OCI-LY7 (cell line): ENCODE measurements at places on chromosomes 13 and 19. TPM values are rescaled to one million over a fixed set of nuclear protein-coding genes. Genes with fewer than 3 reads are reported as not detected.

GRCh38 chr19:34835631-34836351, 62.8 kb upstream of the ZNF599 start:
- DNase-seq: no peak

DNA sequence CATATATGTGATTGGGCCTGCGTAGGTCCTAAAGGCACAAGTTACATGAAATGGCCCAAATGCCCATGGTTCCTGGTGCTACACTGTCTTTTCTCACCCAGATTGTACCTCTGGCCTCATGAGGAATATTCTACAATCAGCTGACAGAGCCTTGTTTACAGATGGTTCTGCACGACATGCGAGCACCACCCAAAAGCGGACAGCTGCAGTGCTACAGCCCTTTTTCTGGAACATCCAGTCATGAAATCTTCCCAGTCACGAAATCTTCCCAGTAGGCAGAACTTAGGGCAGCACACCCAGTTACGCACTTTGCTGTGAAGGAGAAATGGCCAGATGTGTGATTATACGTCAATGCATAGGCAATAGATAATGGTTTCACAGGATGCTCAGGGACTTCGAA, 7.7 kb upstream of the ELF1 start:
- DNase-seq: no peak

DNA sequence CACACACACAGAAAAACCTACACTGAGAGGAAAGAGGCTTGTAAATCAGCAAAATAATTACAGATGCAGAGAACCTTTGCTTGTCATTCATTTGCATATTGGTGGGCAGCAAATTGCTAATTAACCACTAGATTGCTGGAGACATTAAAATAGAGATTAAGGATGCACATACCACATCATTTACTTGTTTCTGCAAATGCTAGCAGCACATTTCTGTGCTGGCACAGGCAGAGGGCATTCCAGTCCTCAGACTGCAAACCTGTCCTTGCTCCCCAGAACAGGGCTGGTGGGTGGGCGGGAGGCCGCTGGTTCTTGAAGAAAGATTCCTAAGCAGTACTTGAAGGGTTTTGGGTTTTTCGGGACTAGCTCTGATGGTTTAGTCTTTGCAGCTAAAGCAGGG, 941 bp upstream of the SIAH3 start:
- no peak for DNase-seq

GRCh38 chr13:33218020-33218419, 67.5 kb downstream of the STARD13 start:
- DNase-seq: no peak

DNA sequence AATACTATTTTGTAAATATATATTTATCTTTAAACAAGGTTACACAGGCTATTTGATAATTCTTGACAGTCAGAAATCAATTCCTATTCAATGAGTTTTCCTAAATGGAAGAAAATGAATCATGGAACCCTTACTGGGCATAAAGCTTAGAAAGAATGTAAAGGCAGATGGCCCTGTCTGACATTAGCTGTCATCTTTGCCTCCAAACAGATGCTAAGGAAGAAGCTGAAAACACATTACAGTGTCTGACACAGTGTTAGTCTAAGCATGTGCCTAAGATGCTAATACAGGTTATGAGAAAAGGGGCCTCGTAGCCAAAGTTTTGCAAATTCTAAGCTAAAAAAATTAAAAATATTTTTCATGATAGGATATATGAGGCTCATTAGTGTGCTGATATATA, 112.8 kb downstream of the ITGBL1 start:
- no peak for DNase-seq

DNA sequence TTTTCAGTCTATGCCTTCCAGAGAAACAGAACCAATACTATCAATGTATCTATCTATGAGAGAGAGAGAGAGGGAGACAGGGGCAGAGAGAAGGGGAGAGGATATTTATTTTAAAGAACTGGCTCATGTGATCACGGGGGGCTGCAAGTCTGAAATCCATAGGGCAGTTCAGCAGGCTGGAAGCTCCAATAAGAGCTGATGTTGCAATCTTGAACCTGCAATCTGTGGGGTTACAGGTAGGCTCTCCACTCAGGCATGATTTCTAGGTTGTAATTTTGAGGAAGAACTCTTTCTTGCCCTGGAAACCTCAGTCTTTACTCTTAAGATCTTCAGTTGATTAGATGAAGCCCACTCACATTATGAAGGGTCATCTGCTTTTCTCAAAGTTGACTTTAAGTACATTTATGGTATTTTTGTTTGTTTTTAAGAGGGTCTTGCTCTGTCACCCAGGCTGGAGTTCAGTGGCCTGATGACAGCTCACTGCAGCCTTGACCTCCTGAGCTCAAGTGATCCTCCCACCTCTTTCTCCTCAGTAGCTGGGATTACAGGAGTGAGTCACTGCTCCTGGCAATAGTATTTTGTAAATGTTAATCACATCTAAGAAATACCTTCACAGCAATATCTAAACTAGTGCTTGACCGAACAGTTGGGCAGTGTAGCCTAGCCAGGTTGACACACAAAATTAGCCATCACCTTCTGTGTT, 376.4 kb downstream of the FGF9 start:
- no peak for DNase-seq

Gene DAND5
- total RNA-seq: 0.77 and 0.84 TPM in 2 replicates

DNA sequence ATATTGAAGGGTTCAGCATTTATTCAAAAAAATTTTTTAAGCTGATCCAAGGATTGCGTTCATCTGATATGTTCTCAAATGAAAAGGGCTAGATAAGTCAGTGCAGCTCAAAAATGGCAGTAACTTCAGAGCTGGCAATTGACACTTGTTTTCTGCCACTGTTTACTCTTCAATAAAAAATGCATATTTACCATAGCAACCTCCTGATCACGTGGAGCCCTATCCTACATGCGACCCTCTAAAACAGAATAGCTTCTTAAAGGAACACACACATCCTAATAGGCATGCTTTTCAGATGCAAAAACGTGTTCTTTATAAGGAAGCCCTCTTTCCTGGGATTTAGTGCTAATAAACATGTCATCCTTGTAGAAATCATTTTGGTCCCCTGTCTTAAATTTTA, 150.2 kb downstream of the ZNF536 start:
- no peak for DNase-seq

DNA sequence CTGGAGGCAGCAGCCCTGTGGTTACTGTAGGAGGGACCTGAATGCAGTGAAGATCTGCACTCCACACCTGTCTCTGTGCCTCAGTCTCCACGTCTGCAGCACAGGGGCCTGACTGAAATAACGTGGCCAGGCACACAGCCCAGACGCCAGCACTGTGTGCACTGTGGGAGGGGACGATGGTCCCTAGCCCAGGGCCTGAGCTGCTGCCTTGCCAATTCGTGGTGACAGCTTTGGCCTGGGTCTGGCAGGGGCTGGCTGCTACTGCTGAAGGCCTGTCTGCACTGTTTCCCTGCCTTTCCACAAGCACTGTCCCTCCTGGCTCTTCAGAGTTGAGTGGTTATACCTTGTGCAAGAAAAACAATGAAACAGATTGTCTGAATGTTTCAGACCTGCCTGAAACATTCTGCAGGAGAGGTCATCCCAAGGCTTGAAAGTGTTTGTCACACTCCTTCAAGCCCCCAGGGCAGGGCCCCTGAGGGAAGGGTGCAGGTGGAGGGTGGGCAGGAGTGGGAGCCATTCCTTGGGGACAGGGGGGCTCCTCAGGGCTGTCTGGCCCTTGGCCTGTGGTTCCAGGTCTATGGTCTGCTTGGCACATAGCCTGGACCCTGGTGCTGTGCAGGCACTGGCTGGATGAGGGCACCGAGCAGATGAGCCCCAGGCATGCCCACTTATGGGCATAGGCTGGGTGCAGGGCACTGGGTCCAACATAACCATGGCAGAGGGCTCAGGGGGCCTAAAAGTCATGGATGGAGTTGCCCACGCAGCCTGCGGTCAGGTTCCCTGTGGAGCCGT, 38.7 kb upstream of the LDLR start:
- DNase-seq: no peak

Gene IGFL3
- not detected in 2 replicates for total RNA-seq

DNA sequence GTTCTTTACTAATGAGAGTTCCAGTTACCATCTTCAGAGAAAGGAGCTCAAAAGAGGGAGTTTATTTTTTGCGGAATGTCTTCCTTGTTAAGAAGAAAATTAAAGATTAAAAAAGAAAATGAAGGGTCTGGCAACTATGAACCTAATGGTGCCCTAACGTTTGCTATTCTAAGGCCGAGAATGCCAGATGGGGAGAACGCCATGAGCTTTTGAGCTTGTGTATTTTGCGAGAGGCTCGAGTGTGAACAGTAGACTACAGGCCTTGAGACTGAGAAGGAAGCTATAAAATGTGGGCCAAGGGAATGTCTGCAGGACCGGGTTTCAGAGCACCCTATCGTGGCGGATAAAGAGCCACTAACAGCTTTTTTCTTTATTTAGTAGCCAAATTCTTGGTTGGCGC, 6.7 kb downstream of the FGF14 start:
- no peak for DNase-seq

DNA sequence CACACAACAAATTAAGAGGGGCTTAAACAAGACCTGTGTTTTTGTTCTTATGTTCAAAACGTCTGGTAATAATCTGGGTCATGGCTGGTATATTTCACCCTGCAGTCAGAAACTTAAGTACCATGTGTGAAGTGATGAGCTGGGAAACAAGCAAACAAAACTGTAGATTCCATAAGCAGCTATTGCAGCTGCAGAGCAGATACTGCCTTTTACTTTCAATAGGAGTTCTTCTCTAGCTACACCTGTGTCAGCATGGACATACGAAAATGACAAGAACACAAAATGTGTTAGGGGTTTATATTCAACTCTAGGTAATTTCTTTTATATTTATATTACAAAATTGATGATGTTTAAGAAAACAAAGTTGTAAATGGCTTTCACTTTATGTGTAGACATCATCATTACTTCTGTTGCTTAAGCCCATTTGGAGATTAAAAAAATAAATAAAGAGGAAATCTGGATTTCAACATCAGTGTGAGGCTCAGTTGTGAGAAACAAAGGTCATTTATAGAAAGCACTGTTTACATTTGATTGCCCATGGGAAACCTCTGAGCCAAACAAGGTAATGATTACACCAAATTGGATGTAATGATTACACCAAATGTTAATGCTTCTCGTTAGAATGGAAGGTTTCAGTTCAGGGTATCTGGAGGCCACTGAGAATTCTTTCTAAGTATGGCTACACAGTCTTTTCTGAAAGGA, 451.0 kb upstream of the SLC10A2 start:
- DNase-seq: no peak

DNA sequence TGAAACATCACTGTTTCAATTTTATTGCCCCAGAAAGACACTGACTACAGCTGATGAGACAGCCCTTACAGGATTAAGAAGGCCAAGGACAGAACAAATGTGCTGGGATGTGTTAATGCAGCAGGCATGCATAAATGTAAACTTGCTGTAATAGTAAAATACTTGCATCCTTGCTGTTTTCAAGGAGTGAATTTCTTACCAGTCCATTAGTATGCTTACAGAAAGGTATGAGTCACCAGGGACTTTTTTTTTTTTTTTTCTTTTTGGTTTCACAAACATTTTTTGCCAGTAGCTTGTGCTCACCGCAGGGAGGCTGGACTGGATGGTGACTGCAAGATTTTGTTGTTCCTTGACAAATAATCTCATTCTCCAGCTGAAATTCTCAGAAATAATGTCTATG, 55.1 kb downstream of the GPR180 start:
- DNase-seq: no peak

DNA sequence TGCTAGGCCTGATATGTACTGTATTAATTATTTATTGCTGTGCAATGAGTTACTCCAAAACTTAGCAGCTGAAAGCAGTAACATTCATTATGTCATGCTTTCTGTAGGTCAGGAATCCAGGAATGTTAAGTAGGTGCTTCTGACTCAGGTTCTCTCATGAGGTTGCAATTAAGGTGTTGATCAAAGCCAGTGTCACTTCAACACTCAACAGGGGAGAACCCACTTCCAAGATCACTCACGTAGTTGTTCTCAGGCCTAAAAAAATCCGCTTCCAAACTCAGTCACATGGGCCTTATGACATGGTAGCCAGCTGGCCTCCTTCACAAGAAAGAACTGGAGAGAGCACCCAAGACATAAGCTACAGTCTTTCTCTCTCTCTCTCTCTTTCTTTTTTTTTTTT, 211.1 kb upstream of the NBEA start:
- no peak for DNase-seq

- peak; percentile 94 for DNase-seq
Measured at GRCh38 chr19:36418287-36419001, at the start of gene ZFP82. Gene ZFP82 (minus strand): TSS chr19:36418644. CDS start chr19:36409789, 8,855 bp downstream.

- no peak for DNase-seq
Measured at GRCh38 chr19:51138549-51138979, 3.5 kb upstream of the SIGLEC7 start.

GRCh38 chr13:34522808-34523207, 419.3 kb upstream of the NBEA start:
- DNase-seq: no peak

Gene TMC4
- total RNA-seq: not detected in 2 replicates

GRCh38 chr13:35808846-35809245, 322.3 kb downstream of the DCLK1 start:
- DNase-seq: no peak

- DNase-seq: no peak
Measured at GRCh38 chr13:98458431-98458830, 118.5 kb downstream of the STK24 start.
